ENCODE measurements at places on chromosomes 7 and 10.

- no peak for DNase-seq
Observed at GRCh38 chr7:137160236-137160635, 183.3 kb downstream of the PTN start.

DNA sequence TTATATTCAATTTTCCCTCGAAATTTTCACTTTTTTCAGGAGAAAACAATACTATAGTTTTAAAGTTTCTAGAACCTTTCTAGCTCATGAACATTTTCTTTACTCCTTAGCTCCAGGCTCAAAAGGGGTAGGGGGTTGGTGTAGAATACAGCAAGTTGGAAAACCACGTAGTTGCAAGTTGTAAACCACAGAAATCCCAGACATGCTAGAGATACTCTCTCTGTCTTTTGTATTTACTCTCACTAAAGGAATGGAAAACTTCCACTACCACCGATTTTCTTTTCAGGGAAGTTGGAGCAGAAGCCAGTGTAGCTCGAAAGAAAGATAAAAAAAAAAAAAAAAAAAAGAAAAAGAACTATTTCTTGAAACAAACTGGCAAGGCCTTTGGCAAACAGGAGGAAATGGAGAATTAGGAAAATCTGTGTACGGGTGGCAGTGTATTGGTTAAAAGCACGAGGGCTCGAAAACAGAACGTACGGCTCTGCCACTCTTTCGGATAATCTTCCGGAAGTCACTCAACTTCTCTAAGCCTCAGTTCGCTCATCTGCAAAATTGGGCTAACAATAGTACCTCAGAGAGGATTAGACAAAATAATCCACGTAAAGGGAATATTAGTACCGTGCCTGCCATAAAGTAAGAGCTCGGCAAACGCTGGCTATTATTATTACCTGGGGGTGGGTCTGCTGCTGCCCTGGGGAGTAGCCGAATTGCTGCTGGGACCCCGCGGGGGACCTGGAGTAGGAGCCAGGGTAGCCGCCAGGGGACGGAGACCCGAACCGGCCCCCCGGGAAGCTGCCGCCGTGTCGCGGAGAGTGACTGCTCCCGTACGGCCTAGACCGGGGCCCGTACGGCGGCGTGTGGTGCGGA, 628 bp downstream of the MPLKIP start:
- no peak for DNase-seq

DNA sequence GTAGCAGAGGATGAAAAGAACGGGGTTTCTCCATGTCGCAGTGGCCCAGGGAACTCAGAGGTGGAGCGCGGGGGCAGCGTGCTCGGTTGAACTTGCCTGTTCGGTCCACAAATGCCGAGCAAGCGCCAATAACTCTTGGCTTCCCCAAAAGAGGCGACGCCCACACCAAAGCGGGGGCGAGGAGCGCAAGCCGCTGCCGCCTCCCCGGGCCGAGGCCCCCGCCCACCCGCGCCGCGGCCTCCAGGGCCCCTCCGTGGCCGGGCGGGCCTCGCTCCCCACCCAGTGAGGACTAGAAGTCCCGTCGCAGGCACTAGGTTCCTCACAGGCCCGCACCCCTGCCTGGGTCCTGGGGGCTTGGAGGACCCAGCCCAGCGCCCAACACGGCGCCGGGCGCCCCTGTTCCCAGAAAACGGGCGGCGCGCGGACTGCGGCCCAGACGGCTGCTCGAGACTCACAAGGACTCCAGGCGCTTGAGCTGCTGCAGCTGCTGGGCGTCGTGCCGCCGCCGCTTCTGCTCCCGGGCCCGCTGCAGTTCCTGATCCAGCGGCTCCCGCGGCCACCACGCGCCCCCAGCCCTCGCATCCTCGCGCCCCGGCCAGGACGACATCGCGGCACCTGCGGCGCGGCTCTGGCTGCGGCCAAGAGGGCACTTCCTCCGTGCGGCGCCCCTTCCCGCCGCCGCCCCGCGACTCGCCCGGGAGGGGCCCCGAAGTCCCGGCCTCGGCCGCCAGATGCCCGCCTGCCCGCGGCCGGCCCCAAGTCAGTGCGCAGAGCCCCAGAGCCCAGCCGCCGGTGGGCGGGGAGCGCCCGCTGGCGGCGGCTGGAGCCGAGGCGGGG, 14.6 kb upstream of the FKBP9 start:
- DNase-seq = peak; percentile 88

GRCh38 chr7:117951691-117952280, 78.5 kb upstream of the CTTNBP2 start:
- no peak for DNase-seq

- DNase-seq = no peak
Observed at GRCh38 chr7:1762238-1762945, 92.3 kb downstream of the ELFN1 start.

DNA sequence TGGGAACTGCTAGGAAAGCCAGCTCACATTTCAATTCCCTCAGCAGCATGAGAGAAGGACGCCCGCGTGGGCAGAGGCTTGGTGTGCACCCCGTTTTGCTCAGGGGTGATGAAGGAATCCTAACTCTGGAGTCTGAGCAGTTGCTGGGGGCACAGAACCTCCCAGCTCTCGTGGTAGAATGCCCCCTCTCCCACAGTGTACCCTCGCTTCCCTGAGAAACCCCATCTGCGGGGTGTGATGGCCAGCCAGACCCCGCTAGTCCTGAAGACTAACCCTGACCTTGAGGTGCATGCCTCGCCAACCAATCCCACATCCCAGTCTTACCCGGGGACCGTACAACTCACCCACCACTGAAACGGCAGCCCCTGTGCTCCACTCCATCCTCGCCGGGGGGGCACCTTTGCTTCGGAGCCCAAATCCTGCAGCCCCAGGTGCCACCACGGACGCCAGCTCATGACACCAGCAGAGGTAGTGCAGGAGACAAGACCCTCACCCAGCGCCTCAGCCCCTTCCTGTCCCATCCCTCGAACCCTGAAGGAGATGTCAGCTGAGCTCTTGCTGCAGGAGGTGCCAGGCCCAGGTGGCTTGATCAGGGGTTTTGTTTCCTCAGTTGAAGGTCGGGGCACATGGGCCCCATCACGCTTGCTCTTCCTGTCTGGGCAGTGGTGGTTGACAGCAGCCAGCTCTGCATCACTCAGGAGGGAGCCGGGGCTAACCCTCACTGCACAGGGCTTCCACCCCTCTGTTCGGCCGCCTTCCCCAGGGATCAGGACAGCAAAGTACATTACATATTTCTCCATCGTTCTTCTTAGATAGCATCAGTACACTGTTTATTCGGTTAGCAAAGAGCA, 236.5 kb downstream of the MGMT start:
- DNase-seq = no peak

- no peak for DNase-seq
Observed at GRCh38 chr7:136883046-136883445, 14.6 kb downstream of the CHRM2 start.

GRCh38 chr7:24419511-24419910, 135.5 kb downstream of the NPY start:
- no peak for DNase-seq

DNA sequence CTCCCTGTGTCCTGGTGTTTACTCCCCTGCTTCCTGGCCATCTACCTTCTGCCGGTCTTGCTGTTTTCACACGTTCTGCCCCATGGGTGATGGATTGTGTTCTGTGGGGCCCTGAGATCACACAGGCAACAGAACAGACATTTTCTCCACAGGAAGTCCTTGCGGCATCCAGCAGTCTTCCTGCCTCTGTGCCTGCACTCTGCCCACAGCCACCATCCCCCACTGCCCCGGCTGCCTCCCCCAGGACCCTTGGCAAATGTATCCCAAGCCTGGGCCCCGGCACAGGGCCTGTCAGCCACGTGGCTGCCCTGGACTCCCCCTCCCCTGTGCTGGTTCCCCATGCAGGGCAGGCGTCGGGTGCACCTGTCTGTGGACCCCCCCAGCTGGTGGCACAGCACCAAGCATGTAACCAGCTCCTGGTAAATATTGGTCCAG, 184.2 kb downstream of the WDR37 start:
- no peak for DNase-seq

GRCh38 chr7:16934722-16935340, 53.0 kb upstream of the AGR3 start:
- no peak for DNase-seq

DNA sequence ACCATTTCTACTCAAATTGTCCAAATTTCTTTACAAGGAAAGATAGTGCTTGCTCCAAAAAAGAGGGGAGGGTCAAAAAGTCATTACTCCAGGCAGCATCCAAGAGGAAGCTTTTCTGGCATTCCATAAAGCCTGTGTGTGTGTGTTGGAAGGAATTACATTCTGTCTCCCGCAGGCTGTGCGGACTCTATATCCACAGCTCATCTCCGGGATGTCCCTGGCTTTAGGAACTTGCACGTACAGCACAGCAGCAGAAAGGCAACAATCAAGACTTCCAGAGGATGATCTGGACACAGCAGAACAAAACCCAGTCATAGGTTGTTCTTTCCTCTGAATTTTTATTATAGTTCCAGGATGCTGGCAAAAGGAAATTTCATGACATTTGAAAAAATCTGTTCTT, 94.8 kb downstream of the ITIH5 start:
- DNase-seq = no peak

DNA sequence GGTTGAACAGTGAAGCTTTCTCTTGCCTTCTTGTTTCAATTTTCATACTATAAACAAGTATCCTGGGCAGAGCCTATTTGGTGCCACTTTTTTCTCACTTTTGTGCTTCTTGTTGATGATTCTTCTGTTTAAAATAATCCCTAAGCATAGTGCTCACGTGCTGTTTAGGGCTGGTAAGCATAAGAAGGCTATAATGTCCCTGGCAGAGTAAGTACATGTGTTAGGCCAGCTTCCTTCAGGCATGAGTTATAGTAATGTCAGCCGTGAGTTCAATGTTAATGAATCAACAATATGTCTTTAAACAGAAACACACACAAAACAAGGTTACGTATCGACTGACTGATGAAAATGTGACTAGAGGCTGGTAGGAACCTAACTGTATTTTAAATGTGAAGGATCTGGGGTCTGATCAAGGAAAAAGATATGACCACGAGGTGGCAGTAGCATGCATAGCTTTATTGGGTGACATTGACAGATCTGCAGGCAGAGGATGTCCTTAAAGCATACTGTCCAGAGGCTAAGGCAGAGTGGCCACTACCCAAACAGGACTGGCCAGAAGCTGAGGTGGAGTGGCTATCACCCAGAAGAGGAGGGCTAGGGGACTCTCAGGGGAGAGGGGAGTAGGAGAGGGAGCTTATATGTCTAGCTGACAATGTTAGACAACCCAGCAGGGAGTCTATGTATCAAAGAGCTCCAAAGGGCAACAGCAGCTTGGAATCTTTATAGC, 113.7 kb downstream of the BRAF start:
- DNase-seq = peak; percentile 71
